ENCODE measurements at places on chromosomes 11 and 22.

DNA sequence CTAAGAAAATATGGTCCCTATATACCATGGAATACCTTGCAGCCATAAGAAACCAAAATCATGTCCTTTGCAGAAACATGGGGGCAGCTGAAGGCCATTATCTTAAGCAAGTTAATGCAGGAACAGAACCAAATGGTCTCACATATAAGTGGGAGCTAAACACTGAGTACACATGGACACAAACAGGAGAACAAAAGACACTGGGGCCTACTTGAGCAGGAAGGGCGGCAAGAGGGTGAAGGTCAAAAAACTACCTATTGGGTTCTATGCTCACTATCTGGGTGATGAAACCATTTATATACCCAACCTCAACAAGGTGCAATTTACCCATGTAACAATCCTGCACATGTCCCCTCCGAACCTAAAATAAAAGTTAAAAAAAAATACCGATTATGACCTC, 22.5 kb downstream of the GAS2 start:
- DNase-seq: no peak

DNA sequence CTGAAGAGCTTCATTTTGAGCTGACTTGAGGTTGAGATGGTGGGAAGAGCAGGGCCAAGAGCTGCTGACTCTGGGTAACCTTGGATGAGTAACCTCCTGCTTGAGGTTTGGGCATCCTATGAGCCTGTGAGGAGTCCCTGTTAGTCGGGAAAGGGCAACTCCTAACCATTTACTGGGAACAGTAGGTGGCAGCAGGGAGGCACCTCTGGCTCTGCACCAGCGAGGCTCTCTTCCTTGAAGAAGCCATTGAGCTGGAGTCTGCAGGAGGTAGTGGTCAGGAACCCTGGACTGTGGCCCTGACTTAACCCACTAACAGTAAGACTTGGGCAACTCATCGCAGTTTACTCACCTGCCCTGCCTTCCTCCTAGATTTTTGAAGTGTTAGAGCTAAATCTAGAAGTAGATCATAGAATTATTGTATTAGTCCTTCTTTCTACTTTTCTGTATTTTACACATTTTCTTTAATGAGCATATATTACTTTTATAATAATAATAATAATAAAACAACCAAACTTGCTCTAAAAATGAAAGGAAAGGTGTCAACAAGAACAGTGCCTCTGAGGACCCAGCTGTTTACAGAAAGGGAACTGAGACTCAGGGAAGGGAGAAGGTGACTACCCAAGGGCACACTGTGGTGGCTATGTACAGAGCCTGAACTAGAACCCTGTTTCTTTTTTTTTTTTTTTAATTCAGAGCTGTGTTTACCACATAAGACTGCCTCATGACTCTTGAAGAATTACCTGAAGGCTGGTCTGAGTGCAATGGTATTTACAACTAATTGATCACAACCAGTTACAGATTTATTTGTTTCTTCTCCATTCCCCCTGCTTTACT, 47.5 kb downstream of the MEI1 start:
- DNase-seq: peak; percentile 28

DNA sequence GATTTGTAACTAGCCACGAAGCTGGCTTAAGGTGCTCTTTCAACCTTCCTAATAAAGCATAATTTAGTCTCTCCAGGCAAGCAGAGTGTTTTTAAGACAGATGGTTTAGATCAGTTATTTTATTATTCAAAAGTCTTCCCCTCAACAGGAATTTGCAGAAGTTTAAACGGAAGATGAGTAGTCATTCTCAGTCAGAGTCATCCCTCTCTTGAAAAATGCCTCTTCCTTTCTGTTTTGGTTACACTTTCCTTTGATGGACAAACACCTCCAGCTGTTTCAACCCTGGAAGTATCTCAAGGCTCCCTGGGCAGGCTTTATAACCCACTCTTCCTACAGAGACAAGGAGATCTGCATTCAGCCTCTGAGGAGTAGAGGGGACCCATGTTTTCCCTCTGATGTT, 60.3 kb upstream of the POU2AF2 start:
- no peak for DNase-seq

DNA sequence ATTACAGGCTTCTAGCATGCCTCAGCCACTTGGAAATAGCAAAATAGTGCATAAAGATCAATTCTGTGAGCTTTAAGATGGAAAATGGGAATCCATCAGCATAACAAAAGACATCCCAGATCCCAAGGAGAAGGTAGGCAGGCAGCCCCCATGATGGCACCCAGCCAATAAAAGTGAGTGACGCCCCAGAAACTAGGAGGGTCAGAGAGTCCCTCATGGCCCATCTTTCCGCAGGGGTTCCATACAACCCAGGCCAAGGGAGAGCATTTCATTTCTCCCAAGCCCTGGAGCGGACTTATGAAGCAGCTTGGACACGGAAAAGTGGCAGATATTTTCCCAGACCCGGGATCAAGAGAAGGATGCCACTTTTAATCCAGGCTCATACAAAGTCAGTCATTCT, 93.3 kb downstream of the ZC3H12C start:
- no peak for DNase-seq

- no peak for DNase-seq
These were observed 285.8 kb downstream of the SOX6 start for GRCh38 chr11:16070573-16070972.

GRCh38 chr11:69683764-69684333, 8.7 kb upstream of the LTO1 start:
- no peak for DNase-seq

- no peak for DNase-seq
These were observed 16.9 kb upstream of the RELT start for GRCh38 chr11:73359341-73359740.

DNA sequence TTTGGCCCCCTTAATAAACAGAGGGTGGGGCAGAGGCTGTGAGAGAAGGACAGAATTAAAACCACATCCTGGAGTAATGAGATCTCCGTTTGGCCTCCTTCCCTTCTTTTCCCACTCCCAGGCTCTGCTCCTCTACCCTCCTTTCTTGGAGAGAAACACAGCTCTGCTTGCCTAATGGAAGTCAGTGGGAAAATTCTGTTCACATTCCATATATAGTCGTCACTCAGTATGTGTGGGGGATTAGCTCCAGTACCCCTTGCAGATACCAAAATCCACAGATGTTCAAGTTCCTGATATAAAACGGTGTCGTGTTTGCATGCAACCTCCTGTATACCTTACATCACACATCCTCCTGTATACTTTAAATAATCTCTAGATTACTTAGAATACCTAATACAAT, 37.6 kb upstream of the THY1 start:
- DNase-seq: no peak

- no peak for DNase-seq
These were observed 10.7 kb downstream of the LSP1 start for GRCh38 chr11:1863352-1864216.

DNA sequence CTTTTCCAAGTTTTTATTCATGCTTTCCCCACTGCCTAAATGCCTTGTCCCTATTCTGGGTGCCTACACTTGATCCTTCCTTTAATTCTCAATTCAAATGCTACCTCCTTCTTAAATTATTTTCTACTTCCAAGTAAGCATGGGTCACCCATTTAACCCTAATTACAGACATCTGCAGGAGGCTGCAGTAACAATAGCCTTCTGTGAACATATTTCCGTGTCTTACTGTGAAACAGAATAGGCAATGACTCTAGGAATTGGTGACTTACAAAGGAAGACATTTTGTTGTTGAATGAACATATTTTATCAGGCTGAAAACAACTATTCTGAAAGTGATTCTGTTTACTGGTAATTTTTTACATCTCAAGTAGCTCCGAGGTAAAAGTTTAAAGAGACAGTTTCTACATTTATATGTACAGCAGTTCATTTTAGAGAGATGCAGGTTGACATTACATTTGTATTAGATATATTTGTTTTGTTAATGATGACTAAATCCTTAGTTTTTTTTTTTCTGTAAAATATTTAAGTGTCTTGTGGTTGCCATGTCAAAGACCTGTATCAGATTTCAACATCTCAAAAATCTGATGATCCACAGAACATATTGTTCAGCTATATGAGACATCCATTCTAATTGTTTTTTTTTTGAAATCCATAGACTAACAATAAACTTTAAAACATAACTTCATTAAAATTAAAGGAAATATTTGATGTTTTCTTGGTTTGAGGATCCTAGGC, 316.8 kb downstream of the CASP12 start:
- DNase-seq: no peak

- no peak for DNase-seq
These were observed 380.1 kb upstream of the SYN3 start for GRCh38 chr22:33438273-33438672.

DNA sequence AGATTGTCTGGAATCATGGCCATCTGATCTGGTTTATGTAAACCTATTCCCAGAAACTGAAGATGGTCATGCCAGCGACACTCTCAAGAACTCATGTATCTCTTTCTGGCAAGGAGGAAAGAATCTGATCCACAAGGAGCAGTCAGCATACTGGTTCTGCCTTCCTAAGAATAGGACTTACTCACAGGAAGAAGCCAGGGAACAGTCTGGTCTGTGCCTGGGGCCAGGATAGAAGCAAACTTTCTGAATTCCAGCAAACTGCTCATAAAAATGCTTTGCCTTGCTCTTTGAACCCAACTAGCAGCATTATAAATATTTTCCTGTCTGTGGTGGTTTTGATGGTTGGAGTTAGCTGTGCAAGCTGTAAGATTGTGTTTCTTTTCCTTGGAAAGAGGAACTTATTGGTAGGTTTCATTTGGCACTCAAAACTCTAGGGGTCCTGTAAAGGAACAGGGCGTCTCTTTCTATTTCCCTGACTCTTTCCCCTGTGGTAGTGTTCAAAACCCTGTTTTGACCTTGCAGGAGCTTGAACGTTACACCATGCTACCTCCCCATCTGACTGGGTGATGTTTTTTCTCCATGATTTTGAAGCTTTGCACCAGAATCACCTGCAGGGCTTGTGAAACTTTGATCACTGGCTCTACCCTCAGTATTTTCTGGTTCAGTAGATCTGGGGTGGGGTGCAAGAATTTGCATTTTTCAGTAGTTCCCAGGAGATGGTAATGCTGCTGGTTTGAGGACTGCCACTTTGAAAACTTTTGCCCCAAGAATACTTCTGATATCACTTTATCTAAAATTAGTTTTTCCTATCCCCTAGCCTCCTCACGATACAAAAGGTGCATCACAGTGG, 627.8 kb upstream of the ANO5 start:
- no peak for DNase-seq

- no peak for DNase-seq
These were observed 28.0 kb downstream of the MYEOV start for GRCh38 chr11:69321877-69322361.

DNA sequence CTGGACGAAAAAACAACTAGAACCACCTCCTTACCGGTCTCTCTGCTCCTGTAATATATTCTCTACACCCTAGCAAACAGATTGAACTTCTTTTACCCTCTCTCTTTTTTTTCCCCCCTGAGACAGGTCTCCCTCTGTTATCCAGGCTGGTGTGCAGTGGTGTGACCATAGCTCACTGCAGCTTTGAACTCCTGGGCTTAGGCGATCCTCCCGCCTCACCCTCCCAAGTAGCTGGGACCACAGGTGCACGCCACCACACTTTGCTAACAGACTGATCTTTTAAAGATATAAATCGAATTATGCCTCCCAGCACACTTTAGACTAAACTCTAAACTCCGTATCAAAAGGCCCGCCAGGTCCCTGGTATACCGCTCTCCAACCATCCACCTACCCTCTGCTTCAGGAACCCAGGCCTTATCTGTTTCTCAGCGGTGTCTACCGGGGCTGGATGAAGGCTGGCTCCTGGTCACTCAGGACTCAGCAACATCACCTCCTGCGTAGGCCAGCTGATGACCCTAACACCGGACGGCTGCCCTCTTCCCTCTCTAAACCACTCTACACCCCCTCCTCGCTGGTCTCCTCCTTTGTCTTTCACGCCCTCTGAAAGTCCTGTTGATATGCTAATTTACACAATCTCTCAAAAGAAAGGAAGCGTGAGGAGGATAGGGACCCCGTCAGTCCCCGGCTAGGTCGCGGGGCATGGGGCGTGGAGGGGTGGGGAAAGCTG, 745 bp downstream of the C22orf39 start:
- no peak for DNase-seq

DNA sequence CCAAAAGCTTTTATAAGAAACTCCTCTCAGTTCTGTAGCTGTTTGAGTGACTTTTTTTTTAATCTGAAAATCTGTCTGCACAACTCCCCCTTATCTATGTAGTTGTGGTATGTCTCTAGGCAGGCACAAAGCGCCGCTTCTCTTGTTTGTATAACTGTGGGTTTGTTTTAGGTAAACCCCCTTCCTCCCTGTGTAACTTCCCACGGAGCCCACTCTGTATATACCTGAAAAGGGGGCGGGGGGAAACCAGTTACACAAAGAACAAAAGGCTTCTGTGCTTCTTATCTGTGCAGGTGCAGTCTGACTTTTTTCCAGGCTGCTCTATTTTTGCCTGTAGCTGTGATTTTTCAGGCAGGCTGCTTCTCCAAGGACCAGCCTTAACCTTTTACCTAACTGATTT, 13.2 kb downstream of the OR10AG1 start:
- no peak for DNase-seq

GRCh38 chr11:12529793-12530192, 144.4 kb upstream of the TEAD1 start:
- no peak for DNase-seq

- DNase-seq: no peak
These were observed 86.9 kb upstream of the ANO3 start for GRCh38 chr11:26245046-26245445.

DNA sequence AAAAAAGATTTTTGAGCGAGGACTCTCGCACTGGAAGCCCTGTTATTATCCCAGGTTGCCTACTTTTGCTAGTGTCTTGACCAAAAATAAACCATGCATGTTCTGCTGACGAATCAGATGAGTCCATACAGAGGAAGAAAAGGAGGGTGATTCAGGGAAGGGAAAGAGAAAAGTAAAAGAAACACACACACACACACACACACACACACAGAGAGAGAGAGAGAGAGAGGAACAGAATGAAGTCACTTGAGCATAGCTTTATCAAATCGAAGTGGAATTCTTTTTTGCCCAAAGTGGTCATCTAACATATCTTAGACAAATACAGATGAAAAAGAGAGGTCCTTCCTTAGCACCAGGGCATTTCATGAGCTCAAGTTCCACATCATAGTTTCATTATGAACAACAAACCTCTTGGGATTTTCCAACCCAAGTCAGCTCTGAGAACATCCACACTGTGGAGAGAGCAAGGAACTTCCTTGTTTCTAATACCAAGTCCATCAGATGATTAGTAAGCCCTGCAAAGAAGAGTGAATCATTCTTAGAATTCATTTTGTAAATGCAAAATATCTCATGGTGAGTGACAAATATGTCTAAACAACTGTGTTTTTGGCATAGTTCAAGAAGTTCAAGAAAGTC, 7.7 kb upstream of the MMP12 start:
- DNase-seq: no peak

- DNase-seq: peak; percentile 69
These were observed 22.1 kb downstream of the RIBC2 start for GRCh38 chr22:45435544-45436139.

DNA sequence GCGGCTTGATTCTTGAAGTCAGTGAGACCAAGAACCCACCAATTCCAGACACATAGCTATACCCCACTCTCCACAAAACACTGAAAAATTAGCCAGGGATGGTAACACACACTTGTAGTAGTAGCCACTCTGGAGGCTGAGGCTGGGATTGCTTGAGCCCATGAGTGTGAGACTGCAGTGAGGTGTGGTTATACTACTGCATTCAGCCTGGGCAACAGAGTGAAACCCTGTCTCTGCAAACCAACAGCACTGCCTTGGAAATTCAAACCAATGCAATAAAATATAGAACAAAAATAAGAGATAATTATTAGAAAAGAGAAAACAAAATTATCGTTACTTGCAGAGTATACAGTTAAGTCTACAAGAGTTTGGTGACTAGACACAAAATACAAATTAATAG, 20.2 kb upstream of the PRDM10 start:
- DNase-seq: no peak
